ENCODE measurements at places on chromosomes 1 and 21.

DNA sequence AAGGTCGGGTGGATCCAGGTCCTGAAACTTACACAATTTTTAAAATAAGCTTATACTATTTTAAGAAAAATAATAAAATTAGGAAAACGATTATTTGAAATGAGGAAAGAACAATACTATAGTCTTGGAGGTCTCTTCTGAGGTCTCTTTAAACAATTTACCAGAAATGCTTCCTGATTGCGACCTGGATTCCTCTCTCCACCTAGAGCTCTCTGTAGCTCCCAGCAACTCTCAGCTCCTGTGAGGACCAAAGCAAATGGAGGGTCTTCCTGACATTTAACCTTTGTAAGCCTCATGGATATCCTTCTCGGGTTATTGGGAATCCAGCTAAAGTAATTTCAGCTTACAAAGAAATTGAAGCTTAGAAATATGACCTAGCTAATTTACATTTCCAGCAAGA lies 886 bp downstream of the BTBD8 start:
- no peak for DNase-seq

GRCh38 chr1:165222580-165222979 lies 133.9 kb downstream of the LMX1A start:
- DNase-seq: no peak

DNA sequence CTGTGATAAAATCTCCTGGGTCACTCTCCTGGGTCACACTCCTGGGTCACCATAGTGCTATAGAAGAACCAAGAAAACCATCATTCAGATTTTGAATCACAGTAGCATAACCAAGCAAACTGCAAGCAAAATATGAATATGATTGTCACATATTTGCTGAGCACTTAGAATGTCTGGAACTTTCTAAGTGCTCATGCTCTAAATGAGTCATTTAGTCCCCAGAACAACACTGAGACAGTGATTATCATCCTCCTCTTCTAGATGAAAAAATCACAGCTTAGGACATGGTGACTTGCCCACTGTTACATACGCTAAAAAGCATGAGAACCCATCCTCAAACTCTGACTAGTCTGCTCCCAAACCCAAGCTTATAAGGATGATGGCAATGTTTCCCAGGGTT lies 39.5 kb upstream of the DDAH1 start:
- no peak for DNase-seq

- DNase-seq: no peak
Observed at GRCh38 chr1:7393136-7393535, 378.0 kb upstream of the VAMP3 start.

- DNase-seq: no peak
Observed at GRCh38 chr1:41378999-41379737, 17.9 kb downstream of the FOXO6 start.

GRCh38 chr1:200178340-200178739 lies 150.8 kb downstream of the NR5A2 start:
- no peak for DNase-seq

DNA sequence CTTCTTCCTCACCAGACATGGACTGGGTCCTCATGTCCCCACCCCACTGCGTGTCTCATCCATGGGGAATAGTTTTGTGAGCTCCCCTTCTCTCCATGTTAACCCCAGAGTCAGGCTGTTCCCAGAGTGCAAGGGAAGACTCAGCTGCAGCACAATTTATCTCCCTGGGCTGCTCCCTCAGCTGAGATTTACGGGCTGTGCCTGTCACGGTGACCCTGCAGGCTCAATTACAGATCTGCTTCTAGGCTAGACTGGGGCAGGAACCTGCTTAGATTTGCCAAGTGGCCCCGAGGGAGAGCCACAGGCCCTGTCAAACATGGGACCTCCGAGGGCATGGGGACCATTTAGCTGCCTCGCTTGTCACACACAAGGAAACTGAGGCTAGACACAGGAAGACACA lies 37.8 kb downstream of the CDCP2 start:
- DNase-seq: no peak

GRCh38 chr1:196649990-196650389 lies 1.9 kb upstream of the CFH start:
- DNase-seq: no peak

Data from HepG2 (cell line).